ENCODE measurements at places on chromosomes 5 and 9. TPM values are rescaled to one million over a fixed set of nuclear protein-coding genes. Genes with fewer than 3 reads are reported as not detected.

DNA sequence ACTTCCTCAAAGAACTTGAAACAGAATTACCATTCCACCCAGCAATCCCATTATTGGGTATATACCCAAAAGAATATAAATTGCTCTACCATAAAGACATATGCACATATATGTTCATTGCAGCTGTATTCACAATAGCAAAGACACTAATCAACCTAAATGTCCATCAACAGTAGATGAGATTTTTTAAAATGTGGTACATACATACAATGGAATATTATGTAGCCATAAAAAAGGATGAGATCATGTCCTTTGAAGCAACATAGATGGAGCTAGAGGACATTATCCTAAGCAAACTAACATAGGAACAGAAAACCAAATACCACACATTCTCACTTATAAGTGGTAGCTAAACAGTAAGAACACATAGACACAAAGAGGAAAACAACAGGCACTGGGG, 28.1 kb upstream of the ZNF462 start:
- DNase-seq: no peak

FCN1 gene
- total RNA-seq: 0.76 TPM

- DNase-seq: no peak
Observed at GRCh38 chr9:134637241-134637640, 4.4 kb upstream of the COL5A1 start.

GRCh38 chr5:154534457-154535050, 56.5 kb upstream of the HAND1 start:
- no peak for DNase-seq

DNA sequence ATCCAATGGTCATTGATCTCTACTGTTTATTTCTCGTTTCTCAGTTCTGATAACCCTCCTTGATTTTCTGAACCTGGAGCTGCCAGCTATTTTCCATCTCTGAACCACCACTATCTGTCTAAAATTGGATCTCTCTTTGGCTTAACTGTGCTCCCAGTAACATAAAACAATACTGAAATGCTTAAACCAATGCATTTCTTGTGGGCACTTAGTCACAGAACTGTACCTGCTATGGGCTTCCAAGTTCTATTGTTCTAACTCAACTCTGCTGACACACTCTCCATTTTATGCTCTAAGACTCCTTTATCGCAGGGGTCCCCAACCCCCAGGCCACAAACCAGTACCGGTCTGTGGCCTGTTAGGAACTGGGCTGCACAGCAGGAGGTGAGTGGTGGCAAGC, 120.6 kb downstream of the LHFPL2 start:
- DNase-seq: no peak

DNA sequence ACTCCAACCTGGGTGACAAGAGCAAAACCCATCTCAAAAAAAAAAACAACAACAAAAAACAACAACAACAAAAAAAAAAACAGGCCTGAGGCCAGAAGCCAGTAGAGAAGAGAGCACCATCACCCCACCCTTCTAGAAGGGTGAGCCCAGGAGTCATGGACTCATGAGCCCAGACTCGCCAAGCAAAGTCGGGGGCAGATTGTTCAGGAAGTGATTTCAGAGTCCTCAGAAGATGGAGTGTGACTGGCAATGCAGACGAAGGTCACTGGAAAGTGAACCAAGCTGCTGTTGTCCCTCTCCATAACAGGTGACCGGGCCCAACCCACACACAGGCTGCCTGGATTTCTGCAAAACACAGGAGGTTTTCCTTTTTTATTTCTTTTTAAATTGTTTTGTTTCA, 9.0 kb upstream of the WDR38 start:
- no peak for DNase-seq

- no peak for DNase-seq
Observed at GRCh38 chr9:86968258-86968920, 21.1 kb upstream of the GAS1 start.
